T-helper 2 cell (primary cell): ENCODE measurements at places on chromosomes 11 and 22.

GRCh38 chr11:2036863-2037486 is 39.3 kb upstream of the H19 start:
- DNase-seq, result no peak

GRCh38 chr22:32846780-32847491 is 45.4 kb downstream of the TIMP3 start:
- no peak for DNase-seq

DNA sequence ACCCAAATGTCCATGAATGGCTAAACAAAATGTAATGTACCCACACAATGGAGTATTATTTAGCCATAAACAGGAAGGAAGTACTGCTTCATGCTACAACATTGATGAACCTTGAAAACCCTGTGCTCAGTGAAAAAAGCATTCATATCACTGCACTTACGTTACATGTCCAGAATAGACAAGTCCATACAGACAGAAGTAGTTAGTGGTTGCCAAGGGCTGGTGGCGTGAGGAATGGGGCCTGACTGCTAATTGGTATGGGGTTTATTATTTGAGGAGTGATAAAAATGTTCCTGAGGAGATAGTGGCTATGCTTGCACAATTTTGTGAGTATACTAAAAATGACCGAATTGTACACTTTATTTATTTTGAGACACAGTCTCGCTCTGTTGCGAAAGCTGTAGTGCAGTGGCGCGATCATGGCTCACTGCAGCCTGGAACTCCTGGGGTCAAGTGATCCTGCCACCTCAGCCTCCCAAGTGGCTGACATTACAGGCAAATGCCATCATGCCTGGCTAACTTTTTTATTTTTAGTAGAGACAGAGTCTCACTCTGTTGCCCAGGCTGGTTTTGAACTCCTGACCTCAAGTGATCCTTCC is 7.7 kb upstream of the SYVN1 start:
- no peak for DNase-seq

- DNase-seq, result no peak
Measured at GRCh38 chr11:73983741-73984538, 1.3 kb upstream of the UCP2 start.

DNA sequence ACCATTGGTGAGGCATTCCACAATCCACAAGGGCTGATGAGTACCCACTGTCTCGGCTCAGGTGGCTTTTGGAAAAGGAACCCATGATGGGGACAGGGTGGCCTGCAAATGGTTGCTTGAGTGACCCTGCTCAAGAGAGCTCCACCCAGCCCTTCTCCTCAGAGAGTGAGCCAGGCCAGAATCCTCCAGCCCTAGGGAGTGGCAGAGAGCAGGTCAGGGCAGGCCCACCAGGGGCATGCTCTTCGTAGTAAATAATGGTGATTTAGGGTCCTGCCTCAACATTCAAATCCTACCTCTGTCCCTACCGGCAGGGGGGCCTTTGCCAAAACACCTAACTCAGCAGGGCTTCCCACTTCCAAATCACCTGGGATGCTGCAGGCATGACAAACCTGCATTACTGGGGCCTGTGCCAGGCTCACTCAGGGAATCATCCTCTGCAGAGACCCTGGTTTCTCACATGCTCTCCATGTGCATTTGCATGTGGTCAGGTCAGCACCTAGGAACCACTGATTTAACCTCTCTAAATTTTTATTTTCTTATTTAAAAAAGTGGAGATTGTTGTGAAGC is 17.3 kb upstream of the TP53I11 start:
- no peak for DNase-seq

DNA sequence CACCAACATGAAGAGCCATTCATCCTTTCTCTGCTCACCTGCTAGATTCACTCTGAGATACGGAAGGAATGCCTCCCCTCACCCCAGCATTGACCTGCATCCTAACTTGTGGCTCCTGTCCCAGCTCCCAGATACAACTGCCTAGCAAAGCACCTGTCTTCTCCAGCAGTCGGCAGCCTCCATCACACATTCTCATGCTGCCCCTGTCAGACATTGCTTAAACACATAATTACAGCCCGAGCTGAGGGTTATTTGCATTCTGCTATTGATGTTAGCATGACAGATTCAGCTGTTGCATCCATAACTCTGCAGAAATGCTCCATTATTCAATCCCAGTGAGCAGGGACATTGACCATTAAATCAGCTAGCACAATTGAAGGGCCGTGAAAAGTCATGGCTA is 184.4 kb upstream of the NARS2 start:
- DNase-seq, result no peak
